ENCODE measurements at places on chromosomes 5 and 9.

GRCh38 chr5:151902215-151902614 lies 22.4 kb downstream of the GLRA1 start:
- DNase-seq, result no peak

GRCh38 chr9:91942201-91942600 lies 7.8 kb downstream of the ROR2 start:
- DNase-seq, result no peak

DNA sequence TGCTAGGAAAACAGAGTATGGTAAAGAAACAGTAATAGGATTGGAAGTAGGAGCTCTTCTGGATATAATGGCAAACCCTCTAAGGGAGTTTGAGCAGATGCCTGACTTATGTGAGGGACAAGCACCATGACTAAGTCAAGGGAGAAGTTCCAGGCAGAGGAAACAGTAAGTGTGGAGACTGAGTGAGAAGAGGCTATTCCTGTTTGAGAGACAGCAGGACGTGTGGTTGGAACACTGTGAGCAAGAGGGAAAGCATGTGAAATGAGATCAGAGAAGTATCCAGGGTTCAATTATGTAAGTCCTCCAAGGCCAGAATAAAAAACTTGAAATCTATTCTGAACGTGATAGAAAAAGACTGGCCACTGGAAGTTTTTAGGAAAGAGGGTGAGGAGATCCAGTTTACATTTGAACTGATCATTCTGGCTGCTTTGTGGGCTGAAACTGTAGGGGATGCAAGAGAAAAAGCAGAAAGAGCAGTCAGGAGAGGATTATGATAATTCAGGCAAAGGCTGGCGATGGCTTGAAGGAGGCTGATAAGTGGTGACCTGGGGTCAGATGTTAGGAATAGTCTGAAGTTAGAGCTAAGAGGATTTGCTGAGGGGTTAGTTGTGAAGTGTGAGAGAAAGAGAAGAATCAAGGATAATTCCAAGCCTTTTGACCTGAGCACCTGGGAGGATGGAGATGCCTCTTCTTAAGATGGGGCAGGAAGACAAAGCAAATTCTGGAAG lies 19.2 kb downstream of the DMAC1 start:
- DNase-seq, result no peak

DNA sequence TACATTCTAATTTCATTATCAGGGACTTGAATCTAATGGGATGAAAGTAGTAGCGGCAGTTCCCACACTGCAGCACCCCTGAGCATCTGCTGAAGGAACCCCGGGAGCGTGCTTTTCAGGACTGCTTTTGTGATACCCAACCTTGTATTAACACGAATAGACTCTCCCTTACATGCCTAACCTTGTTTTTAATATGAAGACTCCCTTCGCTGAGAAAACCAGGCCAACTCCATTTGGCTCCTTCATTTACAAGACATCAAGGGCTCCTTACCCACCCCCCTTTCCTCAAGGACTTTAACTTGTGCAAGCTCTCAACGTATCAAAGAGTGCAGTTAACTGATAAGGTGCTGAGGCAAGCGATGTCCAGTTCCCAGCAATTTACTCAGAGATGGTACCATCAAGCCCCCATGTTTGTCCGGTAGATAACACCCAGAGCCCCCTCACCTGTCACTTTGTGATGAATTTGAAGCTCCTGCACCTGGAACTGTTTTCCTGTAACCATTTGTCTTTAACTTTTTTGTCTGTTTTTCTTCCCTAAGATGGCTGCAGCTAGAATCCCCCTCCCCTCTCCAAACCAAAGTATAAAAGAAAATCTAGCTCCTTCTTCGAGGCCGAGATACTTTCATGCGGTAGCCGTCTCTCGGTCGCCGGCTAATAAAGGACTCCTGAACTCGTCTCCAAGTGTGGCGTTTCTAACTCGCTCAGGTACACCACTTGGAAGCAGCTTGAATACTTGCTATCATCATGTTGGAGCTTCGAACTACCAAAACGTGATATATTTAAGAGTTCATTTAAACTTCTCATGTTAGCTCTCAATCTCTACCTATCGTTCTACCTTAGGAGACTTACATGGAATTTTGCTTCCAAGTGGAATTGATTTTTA lies 10.7 kb downstream of the HNRNPH1 start:
- DNase-seq, result no peak

GRCh38 chr5:138445547-138446271 lies 6.9 kb downstream of the REEP2 start:
- no peak for DNase-seq

- DNase-seq, result peak; percentile 66
Measured at GRCh38 chr5:149172261-149172660, 31.0 kb downstream of the ABLIM3 start.

DNA sequence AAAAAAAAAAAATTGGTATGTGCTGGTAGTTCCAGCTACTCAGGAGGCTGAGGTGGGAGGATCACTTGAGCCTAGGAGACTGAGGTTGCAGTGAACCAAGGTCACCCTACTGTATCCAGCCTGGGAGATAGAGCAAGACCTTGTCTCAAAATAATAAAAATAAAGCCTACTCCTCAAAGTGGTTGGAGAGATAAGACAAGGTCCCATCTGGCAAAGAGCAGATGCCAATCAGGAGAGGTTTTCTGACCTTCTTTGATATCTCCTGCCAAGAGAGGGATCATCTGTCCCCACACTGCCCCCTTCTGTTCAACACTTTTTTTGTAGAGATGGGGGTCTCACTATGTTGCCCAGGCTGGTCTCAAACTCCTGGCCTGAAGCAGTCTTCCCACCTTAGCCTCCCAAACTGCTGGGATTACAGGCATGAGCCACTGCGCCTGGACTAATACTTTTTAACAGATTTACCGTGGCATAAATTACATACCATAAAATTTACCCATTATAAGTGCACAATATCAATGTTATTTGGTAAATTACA lies 64.7 kb downstream of the SH3PXD2B start:
- no peak for DNase-seq

- no peak for DNase-seq
Measured at GRCh38 chr9:113397203-113397631, 3.9 kb downstream of the ALAD start.

GRCh38 chr5:133882846-133883245 lies 85.6 kb downstream of the C5orf15 start:
- DNase-seq, result no peak

DNA sequence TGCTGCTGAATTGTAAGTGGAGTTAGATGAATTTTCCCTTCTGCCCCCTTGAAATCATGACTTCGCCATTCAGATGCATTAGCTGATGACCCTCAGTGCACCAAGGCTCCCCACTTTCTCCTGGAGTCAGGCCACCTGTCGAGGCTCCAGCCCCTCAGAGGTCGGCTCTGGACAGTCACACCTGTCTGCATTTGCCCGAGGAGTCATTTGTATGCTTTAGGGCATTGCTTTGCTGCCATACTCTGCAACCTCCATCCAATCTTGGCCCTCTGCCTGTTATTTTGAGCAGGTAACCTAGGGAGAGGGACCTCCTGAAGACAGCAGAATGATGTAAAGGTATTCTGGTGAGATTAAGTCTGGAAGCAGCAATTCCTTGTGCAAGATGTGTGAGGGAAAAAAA lies 144.8 kb downstream of the MACROH2A1 start:
- no peak for DNase-seq

- no peak for DNase-seq
Measured at GRCh38 chr5:59287884-59288283, 605.6 kb downstream of the PDE4D start.

DNA sequence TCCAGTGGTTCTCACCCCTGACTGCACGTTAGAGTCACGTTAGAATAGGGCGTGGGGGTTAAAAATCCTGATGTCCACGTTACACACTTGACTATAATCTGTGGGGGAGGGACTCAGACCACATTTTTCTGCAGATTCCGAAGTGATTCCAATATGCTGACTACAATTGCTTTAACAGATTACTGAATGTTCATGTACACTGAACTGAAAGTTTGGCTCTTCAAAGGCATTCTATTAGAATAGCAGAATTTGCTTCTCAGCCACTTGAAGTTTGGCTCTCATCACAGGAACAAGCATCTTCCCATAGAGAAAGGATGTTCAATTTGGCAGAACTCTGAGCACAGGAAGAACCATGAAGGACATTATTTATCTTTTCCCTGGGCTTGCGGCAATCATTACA lies 84.5 kb downstream of the HAPLN1 start:
- peak; percentile 31 for DNase-seq

GRCh38 chr5:40717281-40717680 lies 37.6 kb downstream of the PTGER4 start:
- peak; percentile 73 for DNase-seq

- DNase-seq, result no peak
Measured at GRCh38 chr5:126562823-126563222, 32.2 kb downstream of the ALDH7A1 start.

- no peak for DNase-seq
Measured at GRCh38 chr9:76181781-76182180, 212.4 kb downstream of the RFK start.

DNA sequence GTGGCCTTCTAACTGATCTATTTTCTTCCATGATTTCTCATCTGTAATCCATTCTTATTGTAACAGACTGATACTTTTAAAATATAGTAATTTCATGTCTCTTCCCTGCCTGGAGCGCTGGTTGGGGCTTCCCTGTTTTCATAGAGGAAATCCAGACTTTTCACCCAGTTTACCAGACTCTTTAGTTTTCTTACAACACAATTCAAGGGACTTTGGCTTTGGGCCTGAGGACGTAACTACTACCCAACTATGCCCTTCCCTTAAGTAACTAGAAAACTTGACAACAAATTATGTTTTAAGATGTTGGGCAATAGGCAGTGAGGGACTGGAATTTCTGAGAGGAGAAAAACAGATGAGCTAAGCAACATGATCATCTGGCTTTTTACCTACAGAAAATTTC lies 289.6 kb downstream of the FGF10 start:
- peak; percentile 89 for DNase-seq

DNA sequence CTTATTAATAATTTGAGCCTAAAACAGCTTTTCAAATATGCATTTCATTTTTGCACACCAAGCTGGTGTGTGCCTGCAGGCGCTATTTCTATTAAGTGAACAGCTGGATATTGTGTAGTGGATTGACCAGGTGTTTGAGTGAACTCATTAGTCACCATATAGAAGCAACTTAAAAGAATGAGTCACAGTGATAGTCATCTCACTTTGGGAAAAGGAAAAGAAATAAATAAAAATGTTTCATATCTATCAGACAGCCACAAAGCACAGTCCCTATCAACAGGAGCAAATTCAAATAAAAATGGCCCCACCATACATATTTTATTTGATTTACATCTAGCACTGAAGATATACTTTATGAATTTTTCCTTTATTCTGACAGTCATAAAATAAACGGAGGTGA lies 456.5 kb upstream of the CDH9 start:
- no peak for DNase-seq

DNA sequence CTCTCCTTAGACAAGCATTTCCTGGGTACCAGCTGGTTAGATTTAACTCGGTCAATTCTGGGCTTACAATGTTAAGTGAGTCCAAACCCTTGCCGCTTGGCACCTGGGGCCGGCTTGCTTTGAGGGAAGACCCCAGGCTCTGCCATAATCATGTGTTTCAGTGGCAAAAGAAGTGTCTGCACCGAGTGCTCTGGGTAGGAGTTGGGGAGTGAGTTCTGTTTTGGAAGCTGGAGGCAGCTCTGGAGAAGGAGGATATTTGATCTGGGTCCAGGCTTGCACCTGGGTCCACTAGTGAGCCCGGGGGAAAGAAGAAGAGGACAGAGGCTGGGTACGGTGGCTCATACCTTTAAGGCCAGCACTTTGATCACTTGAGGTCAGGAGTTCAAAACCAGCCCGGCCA lies 8.4 kb upstream of the OLFM1 start:
- no peak for DNase-seq

DNA sequence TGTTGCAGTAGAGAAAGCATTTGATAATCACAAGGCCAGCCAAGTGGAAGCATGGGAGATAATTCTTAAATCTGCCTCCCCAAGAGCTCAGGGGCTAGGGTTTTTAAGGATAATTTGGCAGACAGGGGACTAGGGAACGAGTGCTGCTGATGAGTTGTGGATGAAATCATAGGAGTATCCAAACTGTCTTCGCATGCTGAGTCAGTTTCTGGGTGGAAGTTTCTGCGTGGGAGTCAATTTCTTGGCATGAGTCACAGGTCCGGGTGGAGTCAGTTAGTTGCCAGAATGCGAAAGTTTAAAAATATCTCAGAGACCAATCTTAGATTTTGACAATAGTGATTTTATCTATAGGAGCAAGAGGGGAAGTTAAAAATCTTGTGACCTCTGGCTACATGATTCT lies 112.6 kb downstream of the TMC1 start:
- DNase-seq, result peak; percentile 13

DNA sequence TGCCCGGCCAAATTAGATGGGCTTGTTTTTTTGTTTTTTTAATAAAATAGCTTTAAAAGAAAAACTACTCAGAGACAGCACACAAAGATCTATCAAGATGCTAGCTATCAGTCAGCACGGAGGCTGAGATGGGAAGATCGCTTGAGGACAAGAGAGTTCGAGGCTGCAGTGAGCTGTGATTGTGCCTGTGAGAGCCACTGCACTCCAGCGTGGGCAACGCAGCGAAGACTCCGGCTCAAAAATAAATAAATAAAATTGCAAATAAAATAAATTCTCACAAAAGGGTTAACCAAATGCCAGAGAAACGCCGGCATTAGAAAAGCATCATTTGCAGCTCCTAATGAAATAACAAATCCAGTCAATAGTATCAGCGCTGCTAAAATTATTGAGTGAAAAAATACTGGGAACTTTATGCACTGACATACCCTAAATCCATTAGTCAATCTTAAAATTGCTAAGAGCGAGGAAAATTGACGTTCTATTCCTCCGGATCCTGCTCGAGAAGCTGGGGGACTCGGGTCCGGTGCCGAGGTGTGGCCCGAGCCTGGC lies 681 bp downstream of the CPLANE1 start:
- no peak for DNase-seq

GRCh38 chr5:41574391-41574790 lies 64.0 kb upstream of the PLCXD3 start:
- no peak for DNase-seq

DNA sequence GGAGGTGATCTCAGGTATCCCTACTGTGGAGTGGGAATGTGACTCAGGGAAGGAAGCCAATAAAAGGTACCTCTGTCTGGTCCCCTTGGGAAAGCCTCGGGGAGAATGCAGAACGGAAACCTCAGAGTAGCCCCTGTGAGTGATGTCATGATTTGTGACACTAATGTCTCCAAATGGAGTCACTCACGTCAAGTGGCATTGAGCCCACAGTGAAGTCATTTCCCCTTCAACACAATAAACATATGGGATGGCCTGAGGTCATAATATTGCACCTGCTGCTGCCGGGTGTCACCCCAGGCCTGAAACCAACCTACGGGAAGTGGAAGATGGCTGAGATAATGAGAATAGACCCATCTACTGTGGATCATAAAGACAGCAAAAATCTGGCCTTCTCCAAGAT lies 75.9 kb upstream of the GOLM1 start:
- no peak for DNase-seq

GRCh38 chr5:180467028-180467975 lies 26.9 kb upstream of the CNOT6 start:
- no peak for DNase-seq
